ENCODE measurements at places on chromosomes 2 and 18.

DNA sequence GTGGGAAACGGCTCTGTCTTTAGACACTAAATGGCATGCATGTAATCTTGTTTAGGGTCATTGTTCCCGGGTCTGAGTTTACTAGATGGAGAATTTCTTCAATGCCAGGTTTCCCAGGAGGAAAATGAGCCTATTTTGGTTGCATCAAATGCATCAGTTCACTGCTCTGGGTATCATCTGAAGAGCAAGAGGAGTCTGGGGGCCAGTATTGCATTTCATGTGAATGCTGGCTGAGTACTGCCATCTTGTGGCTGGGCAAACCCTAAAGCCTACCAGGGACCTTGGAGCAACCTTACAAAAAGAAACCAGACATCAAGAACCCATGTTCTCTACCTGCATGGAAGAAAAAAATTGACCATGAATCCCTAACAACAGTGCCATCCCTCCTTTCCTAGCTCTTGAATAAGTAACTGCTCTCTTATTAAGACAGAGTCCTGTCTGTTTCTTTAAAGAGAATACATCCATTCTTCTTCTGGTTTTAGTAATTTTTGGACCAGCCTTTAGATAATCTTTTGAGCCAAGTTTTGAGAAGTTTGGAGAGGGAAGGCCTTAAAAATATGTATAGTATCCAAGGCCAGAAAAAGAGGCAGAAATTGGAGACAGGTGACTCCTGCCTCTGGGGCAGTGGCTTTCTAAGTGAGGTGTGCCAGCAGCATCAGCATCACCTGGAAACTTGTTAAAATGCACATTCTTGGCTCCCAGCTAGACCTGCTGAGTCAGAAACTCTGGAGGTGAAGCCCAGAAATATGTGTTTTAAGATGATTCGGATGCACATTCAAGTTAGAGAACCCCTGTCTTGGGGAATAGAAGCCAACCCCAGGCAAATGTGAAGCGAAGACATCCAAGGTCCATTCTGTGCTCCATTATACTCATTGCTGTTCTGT is 261.0 kb upstream of the CXCR4 start:
- peak; percentile 81 for DNase-seq

- no peak for DNase-seq
Observed at GRCh38 chr2:128264881-128265607, 53.6 kb downstream of the HS6ST1 start.

- no peak for DNase-seq
Observed at GRCh38 chr2:215664847-215665525, 229.1 kb upstream of the FN1 start.

DNA sequence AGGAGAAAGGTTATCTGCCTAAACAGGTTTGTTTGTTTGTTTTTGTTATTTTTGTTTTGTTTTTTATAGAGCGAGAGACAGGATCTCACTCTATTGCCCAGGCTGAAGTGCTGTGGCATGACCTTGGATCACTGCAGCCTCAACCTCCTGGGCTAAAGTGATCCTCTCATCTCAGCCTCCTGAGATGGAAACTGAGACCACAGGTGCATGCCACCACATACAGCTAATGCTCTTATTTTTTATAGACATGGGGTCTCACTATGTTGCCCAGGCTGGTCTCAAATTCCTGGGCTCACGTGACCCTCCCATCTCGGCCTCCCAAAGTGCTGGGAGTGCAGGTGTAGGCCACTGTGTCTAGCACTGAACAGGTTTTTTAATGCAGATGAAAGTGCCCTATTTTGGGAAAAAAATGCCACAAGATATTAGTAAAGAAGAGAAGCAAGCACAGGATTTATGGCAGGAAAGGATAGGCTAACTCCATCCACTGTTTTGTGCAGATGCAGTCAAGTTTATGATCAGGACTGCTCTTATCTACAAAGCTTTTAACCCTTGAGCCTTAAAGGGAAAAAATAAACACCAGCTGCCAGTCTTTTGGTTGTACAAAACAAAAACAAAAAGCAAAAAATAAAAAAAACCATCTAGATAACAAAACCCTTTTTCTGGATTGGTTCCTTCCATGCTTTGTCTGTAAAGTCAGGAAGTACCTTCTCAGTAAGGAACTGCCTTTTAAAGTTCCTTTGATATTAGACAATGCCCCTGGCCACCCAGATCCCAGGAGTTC is 29.4 kb downstream of the MAP4K3 start:
- DNase-seq, result no peak

- no peak for DNase-seq
Observed at GRCh38 chr2:73964223-73964622, 20.5 kb upstream of the TET3 start.

GRCh38 chr2:105378921-105379383 is 19.9 kb downstream of the FHL2 start:
- DNase-seq, result no peak

GRCh38 chr2:6068429-6068828 is 376.2 kb downstream of the SOX11 start:
- DNase-seq, result no peak

- no peak for DNase-seq
Observed at GRCh38 chr18:77090546-77091174, 41.9 kb downstream of the MBP start.

DNA sequence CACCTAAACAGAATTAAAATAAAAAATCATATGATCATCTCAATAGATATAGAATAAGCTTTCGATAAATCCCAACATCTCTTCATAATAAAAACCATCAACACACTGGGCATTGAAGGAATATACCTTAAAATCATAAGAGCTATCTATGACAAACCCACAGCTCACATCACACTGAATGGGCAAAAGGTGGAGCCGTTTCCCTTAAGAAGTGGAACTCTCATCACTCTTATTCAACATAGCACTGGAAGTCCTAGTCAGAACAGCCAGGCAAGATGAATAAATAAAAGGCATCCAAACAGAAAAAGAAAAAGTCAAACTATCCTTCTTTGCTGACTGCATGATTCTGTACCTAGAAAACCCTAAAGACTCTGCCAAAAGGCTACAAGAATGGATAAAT is 510.3 kb downstream of the ZNF804A start:
- no peak for DNase-seq

DNA sequence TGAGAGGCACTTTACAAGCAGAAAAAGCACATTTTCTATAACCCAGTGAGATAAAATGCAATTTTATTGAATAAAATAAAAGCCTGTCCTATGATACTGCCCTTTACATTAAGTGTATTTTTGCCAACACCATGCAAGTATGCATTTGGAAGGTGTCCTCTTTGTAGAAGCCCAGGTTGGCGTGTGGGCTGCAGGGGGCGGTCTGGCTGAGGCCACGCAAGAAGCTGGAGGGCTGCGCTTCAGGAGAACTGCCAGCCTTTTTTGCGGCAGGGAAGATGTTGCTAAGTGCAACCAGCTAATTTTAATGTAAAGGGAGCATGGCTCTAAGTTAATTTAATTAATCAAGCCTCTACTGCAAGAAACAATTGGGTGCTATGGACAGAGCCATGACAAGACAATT is 562.8 kb upstream of the SALL3 start:
- DNase-seq, result no peak

- DNase-seq, result no peak
Observed at GRCh38 chr18:9574473-9575115, 39.8 kb downstream of the PPP4R1 start.

DNA sequence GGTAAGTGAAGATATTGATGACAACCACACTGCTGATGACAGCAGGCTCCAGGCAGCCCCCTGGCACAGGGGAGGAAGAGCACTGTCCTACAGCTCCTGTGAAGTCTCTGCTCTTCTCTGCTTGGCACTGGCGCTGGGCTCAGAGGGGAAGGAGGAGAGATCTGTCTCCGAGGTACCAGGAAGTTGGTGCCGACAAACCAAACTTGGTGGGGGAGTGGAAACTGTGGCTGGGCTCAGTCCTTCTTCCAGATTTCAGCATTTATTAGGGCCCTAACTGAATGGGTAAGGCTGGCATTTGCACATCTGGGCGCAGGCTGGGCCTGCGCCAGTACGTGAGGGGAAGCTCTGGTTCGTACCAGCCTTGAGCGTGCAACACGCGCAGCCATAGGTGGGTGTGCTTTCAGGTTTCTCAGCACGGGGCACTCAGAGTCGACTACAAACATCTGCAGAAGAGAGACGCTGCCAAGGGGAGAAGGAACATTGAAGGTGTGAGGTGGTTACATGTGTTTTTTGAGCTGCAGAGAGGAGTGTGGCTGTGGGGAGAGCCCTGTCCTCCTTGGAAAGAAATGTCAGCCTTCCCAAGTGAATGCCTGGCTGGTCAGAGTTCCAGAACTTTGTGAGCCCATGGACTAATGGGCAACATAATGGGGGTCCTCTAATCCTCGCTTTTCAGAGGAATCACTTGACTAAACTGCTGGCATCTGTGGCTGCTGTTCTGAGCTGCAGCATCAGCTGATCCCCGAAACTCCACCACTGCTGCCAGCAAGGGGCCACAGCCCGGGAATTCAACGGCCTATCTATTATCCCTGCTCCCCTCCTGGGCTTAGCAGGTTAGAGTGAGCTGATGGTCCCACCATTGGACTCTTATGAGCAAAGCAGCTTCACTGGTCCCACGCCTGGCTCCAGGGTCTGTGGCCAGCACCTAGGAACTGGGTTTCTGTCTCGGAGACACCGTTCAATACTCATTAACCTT is 55.2 kb upstream of the SEMA4C start:
- DNase-seq, result peak; percentile 31

- DNase-seq, result no peak
Observed at GRCh38 chr2:20226152-20226545, 1.2 kb upstream of the SDC1 start.

- DNase-seq, result no peak
Observed at GRCh38 chr18:72541871-72542332, 2.2 kb downstream of the CBLN2 start.

- DNase-seq, result peak; percentile 40
Observed at GRCh38 chr2:42141687-42142546, 27.2 kb upstream of the EML4 start.

DNA sequence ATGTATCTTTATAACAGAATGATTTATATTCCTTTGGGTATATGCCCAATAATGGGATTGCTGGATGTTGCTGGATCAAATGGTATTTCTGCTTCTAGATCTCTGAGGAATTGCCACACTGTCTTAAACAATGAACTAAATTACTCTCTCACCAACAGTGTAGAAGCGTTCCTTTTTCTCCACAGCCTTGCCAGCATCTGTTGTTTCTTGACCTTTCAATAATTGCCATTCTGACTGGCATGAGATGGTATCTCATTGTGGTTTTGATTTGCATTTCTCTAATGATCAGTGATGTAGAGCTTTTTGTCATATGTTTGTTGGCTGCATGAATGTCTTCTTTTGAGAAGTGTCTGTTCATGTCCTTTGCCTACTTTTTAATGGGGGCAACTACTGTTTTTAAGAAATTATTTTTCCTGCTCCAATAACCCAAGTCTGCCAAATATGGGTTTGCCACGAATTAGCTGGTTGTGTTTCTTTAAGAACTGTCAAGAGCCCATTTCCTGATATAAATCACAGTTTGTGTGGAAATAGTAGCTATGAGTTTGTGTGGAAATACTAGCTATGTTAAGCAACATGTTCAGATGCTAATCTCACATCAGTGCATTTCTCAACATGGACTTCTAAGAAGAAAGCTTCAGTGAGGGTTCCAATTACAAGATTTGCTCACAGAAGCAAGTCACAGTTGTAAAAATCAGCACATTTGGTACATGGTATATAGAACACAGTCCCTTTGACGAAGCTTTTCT is 259.4 kb downstream of the ANAPC1 start:
- DNase-seq, result no peak

- DNase-seq, result no peak
Observed at GRCh38 chr2:26300234-26300925, 45.6 kb upstream of the SELENOI start.

GRCh38 chr18:48754993-48755473 is 195.7 kb downstream of the SMAD7 start:
- DNase-seq, result no peak

- DNase-seq, result no peak
Observed at GRCh38 chr2:65299246-65299645, 71.6 kb downstream of the ACTR2 start.

- no peak for DNase-seq
Observed at GRCh38 chr2:190627448-190628412, 21.2 kb upstream of the NAB1 start.

DNA sequence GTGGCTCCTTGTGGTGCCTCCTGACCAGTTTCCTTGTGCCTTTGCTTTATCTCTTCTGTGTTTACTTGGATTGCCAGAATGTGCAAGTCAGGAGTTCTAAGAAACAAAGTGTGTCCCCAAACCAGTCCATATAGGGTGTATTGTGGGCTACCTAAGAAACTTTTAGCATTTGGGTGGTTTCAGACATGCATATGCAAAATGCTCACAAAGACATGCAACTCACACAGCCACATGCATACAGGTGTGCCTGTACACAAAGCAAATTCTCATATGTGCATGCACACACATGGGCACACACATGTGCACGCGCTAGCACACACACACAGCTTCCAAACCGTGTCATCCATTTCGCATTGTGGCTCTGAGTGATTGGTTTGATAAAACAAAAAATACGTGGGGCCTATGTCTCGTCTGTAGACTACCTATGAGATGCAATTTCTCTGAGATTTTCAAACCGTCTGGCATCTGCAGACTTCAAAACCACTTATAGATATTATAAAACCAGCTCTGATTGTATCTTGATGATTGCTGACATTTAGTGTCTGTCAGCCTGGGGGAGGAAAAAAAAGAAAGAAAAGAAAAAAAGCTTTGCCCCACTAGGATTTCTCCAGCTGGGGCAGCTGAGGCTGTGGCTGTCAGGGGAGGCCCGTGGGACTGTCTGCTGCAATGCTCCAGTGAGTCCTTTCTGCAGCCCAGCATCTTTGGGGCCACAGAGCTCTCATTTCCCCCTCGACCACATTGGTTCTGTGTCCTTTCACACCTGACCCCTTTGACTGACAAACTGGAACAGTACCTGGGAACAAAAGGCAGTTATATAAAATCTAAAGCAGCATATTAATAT is 556.1 kb downstream of the CMPK2 start:
- DNase-seq, result no peak

- DNase-seq, result no peak
Observed at GRCh38 chr2:38634684-38635083, 31.2 kb upstream of the GALM start.

DNA sequence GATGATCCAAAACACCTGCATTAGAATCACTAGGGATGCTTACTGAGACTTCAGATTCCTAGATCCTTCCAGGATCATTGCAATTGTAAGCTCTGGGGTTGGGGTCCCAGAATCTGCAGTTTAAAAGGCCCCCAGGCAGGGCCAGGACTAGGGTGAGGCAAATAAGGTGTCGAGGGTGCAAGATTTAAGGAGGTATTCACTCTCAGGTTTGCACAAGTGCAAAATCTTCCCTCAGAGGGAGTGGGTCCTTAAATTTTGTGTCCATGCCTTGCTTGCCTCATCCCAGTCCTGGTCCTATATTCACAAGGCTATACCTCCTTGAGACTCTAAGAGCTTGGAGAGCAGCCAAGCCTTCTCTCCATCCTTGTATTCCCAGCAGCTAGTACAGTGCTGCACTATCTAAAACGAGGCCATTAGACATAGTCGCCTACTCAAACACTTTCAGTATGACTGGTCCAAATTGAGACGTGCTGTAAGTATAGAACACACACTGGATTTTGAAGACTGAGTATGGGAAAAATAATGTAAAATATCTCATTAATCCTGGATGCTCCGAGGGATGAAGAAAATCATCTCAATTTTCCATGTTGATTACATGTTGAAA is 31.6 kb upstream of the MREG start:
- DNase-seq, result no peak

- DNase-seq, result no peak
Observed at GRCh38 chr2:180872255-180872654, 108.2 kb upstream of the UBE2E3 start.
